GM18507 (cell line): ENCODE measurements at places on chromosomes 11 and 22.

DNA sequence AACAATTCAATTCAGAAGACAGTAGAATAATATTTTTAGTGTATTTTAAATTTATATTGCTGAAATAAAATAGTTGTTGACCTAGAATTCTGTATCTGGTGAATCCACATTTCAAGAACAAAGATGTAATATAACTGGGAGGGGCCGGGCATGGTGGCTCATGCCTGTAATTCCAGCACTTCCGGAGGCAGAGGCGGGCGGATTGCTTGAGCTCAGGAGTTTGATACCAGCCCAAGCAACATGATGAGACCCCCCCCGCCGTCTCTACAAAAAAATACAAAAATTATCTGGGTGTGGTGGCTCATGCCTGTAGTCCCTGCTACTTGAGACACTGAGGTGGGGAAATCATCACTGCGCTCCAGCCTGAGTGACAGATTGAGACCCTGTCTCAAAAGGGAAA lies 72.6 kb downstream of the CD82 start:
- no peak for DNase-seq

- no peak for DNase-seq
Observed at GRCh38 chr11:65429068-65429681, 6.6 kb downstream of the NEAT1 start.

- no peak for DNase-seq
Observed at GRCh38 chr22:43158778-43159483, 7.6 kb downstream of the TSPO start.

DNA sequence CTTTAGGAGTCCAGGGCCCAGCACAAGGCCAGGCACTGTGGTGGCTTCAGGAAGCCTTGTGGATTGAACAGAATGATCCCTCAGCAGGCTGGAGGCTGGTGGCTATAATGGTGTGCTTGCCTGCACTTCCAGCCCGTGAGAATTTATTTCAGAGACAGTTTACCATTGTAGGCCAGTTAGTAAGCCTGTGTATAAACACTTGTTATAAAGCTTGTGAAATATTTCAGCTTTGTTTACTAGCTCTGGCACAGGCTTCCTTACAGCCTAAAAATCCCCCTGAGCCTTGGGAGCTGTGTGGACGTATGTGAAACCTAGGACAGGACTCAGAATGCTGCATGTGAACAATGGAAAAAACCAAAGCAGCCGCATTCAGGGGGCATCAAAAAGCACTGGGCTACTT lies 26.6 kb upstream of the ACER3 start:
- no peak for DNase-seq

DNA sequence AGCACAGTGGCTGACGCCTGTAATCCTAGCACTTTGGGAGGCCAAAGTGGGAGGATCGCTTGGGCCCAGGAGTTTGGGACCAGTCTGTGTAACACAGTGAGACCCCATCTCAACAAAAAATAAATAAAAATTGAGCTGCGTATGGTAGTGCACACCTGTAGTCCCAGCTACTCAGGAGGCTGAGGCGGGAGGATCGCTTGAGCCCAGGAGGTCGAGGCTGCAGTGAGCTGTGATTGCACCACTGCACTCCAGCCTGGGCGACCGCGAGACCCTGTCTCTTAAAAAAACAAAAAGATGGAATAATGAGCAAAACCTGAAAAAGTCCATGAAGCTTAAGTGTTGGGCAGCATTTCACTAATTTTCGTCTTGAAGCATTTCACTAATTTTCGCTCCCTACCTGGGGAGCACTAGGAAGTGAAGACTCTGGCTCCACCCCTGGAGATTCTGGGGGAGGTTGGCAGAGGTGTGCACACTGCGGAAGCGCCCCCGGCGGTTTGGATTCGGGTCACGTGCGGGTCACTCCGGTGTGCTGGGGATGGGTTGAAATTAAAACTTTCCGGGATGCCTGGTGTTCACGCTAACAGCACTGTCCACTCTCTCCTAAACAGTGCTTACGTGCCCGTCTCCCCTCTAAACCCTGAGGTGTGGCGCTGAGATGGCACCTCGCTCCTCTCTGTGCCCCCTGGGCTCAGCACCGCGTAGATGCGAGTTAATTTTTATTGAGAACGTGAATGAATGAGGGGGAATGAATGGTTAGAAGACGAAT lies 906 bp upstream of the NAA40 start:
- DNase-seq: no peak
